ENCODE measurements at places on chromosomes 2 and 18.

GRCh38 chr18:26459340-26459739 lies 89.0 kb downstream of the KCTD1 start:
- no peak for DNase-seq

DNA sequence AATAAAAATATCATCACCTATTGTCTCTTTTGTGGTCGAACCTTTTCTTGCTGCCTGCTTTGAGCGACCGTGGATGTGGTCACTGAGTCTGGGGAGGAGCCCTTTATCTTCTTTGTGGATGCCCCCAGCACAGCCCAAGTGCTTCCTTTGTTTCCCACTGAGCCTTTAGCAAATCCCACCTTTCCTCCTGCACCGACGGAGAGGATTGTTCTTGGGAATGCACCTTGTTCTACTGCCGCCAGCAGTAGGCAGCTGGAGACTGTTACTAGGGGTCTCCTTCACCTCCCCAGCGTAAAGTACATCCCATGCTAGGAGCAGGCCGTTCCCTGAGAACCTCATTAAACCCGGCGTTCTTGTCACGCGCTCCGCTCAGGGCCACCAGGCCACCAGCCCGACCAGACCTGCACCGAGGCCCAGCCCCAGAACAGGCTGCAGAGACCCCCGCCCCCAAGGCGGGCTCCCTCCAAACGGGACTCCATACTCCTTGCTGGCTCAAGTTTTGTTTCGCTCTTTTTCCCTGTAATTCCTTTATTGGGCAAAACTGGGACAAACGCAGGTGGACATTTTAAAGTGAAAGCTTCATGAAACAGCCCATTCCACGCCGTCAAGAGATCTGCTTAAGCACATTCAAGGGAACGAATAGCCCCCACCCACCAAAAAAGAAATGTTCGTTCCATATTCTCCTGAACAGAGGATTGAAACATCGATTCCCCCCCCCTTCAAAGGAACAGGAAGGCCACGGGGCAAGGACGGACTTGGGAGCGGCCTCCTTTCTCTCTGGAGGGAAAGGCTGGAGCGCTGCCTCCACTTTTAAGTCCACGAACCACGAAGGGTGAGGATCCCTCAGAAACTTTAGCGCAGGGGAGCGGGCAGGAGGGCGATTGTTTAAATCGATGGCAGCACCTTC lies 1.1 kb upstream of the MAT2A start:
- DNase-seq, result no peak

GRCh38 chr2:17877811-17878280 lies 621 bp upstream of the KCNS3 start:
- no peak for DNase-seq

GRCh38 chr2:56077359-56077915 lies 106.4 kb upstream of the CCDC85A start:
- no peak for DNase-seq

DNA sequence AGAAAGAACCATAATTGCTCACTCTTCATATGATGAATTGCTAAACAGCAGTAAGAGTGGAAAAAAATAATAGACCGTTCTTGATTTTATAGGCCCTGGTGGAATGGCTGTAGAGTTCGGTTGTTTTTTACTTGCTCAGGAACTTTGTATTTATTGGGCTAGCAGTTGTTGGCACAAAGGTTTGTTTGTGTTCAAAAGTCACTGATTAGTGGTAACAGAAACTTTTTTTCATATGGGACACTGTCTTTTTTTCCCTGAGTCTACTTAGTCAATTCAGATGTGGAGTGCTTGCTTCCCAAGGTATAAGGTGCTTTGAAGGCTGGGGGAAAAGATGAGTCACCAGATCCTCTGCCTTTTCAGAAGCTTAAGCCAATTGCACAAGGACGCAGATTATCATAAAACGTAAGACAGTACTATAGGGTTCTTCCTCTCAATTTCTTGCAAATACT lies 25.8 kb downstream of the PHLPP1 start:
- DNase-seq, result no peak

DNA sequence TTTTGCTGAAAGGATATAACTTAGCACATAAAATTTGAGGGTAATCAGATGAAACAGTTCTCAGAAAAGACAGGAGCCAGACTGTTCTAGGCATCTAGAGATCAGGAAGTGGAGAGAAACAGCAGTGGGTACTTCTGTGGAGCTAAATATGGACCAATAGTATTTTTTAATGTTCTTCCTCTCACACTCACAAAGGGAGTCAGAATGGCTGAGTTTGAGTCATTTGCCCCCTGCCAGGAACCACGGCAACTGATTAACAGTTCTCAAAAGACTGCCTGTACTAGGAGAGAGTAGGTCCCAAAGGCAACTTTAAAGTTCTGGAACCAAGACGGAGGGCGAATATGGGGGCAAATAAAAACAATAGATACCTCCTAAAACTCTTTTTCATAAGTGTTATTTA lies 107.5 kb downstream of the GULP1 start:
- no peak for DNase-seq

DNA sequence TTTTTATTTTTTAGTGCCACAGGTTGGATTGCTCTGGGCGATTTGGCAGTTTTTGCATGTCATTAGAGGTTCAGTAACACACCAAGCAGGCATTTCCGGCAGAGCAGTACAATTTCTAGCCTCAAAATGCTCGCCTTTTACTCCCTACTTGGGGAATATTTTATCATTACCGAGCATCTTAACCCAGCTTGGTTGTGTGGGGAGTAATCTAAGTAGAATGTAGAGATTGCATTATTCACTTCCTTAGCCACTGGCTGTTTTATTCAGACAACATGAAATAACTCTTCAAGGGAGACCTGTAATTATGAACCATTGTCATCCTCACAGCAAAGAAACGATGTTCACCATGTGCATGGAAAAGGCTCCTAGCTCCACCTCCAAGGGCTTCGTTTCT lies 13.1 kb downstream of the GRP start:
- DNase-seq, result no peak

GRCh38 chr2:232102380-232102779 lies 140.9 kb downstream of the DIS3L2 start:
- DNase-seq, result no peak

DNA sequence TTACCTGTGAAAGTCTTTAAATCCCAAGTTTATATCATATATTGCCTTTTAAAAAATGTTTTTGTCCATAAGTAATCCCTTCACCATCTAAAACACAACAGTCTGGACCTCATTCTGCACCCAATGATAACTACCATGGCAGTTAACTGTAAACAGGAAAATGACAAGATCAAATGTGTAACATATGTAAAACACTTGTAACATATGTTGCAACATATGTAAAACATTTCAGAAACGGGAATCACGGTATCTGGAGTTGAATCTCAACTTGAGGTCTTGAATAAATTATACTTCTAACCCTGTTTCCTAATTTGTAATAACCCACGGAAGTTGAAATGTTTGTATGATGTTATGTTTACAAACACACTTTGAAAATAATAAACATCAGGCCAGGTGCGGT lies 6.2 kb downstream of the LRPPRC start:
- DNase-seq, result no peak

DNA sequence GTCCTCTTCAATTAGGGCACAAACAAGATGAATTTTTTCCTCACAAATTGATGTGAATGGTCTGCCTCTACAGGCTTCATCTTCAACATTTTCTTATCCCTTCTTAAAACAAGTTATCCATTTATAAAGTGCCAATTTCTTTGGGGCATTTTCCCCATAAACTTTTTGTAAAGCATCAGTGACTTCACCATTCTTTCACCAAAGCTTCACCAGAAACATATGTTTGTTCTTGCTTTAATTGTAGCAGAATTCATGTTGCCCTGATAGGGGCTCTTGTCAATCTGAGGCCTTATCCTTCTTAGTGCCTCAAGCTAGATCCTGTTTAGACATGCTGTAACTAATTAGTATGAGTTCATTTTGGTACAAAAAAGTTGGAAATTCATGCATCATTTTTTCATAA lies 226.2 kb downstream of the TNS1 start:
- no peak for DNase-seq

DNA sequence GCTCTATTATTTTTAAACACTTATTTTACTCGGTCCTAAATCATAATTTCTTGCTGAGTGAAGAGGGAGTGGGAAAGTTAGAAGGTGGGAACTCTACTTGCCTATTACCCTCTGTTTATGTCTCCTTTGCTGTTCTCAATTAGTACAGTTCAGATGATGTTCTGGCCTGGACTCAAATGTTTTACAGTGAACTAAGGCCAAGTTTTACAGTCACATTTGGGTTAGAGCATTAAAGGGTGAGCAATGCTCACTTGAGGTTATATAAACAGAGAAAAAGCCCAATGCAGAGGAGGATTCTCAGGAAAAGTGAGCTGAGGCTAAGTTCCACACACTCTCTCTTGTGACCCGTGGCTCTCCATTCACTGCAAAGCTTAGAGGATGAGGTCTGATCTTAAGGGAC lies 52.4 kb downstream of the ITSN2 start:
- no peak for DNase-seq

DNA sequence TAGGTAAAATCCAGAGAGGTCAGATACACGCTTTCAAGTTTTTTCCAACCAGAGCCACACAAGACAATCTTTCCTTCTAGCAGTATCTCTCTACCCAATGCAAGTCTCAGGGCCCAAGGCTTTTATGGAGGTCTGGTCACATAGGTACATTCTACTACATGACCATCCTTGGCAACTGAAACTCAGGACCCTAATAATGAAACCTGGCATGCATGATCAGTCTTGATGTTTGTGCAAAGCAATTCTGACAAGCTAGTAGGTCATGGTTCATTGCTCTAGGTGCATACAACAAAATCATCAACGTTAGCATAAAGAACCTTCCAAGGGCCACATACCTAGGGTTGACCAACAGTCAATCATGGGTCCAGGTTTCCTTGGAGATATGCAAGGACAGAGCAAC lies 33.2 kb upstream of the CCDC88A start:
- no peak for DNase-seq

DNA sequence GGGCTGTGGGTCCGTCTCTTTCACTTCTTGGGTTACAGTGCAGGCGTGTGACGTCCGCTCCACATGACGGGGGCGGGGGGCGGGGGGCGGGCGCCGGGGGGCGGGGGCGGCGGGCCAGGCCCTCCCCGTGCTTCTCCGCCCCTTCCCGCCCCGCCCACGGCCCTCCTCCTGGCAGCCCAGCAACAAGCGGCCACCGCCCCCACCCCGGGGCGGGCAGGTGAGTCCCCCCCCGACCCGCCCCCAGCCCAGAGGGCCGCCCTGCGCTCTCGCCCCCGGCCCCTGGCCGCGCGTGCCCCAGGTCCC lies 3.6 kb downstream of the ZNF516 start:
- DNase-seq, result peak; percentile 63
